ENCODE measurements at places on chromosomes 3 and 15. TPM values are rescaled to one million over a fixed set of nuclear protein-coding genes. Genes with fewer than 3 reads are reported as not detected.

GRCh38 chr15:38427380-38427779 is 26.5 kb upstream of the FAM98B start:
- no peaks in the 10 kb centered on the region for H3K4me1 ChIP-seq
- no peaks in the 10 kb centered on the region for H3K27me3 ChIP-seq
- H3K36me3 ChIP-seq = no peaks in the 10 kb centered on the region
- no peak overlapping the region for H3K4me3 ChIP-seq
- no peak for DNase-seq

The ADPRH gene
- 13.6 TPM for total RNA-seq

DNA sequence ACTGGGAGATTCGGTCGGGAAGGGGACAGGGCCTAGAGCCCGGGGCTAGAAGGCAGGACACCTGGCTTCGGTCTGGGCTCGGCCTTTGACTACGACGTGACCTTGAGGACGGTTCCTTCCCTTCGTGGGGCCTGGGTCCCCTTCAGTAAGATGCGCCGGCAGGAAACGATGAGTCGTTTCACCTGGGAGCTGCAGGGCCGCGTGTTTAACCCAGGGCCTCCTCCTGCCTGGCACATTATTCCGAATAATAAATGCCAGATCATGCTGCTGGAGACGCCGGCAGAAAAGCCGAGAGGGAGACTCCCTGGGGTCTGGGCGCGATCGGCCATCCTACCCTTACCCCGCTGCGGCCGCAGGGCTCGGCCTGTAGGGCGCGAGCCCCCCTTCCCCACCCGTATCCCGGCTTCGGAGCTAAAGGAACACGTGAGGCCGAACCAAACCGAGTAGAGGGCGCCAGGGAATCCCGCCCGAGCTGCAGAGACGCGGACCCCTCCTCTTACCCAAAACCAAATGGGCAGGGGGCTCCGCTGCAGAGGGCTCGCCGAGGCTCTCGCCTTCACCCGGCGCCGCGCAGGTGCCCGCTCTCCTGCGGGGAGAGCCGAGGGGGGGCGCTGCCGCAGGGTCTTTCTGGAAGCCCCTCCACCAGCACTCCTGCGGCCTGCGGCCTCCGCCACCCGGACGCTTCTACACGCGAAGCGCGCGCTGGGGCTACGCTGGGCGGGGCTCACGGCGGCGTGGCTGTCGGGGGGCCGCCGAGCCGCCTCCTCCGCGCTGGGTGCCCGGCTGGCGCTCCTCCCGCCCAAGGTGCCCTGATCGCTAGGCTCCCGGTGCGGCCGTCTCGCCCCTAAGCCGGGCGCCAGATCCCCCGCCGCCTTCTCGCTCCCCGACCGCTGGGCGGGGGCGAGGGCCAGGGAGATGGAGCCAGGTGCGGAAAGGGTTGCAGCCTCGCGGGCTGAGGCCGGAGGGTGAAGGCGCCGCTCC is at the start of gene BDH1:
TSS of gene BDH1 (minus strand) at position 688 of the 981 bp plus-strand sequence. CDS start 9,525 bp downstream, outside the sequence.
- H3K4me3 ChIP-seq = peak within 1 kb of the TSS; percentile 45
- H3K36me3 ChIP-seq = no peaks in the 10 kb centered on the region
- peak; percentile 58 for DNase-seq
- H3K27me3 ChIP-seq = no peaks in the 10 kb centered on the region

DNA sequence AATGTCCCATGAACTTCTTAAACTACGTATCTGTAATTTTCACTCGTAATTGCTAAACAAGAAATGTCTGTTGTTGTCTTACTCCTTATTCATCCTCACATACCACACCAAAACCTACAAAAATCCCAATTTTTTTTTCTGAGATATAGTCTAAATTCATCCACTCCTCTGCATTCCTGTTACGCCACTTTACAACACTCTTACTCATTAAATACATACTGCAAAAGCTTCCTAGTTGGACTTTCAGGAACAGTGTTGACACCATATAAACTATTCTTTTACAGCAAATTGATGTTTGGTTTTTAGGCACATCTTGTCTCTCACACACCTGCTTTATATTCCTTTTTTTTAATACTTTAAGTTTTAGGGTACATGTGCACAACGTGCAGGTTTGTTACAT is 934.9 kb upstream of the CADM2 start:
- no peak overlapping the region for H3K27ac ChIP-seq
- no peak overlapping the region for H3K4me3 ChIP-seq
- no peaks in the 10 kb centered on the region for H3K27me3 ChIP-seq

DNA sequence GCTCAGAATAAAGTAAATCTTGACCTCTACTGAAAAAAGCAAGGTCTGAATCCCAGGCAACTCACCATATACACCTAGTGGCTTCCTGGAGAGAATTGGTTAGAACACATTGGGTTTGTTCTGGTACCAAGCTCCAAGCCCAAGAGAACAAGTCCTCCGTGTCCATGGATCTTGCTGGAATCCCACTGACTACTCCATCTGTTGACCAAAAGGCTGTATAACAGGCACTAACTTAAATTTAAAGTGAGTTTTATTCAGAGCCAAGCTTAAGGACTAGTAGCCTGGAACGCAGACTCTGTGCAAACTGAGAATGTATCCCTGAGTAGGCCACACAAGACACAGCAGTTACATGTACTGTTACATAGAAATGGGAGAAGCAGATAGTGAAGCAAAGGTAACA is 342.1 kb upstream of the LRRC3B start:
- H3K4me1 ChIP-seq = no peaks in the 10 kb centered on the region
- no peak for DNase-seq
- H3K36me3 ChIP-seq = no peaks in the 10 kb centered on the region
- no peak overlapping the region for H3K4me3 ChIP-seq

The AHSG gene
- total RNA-seq = not detected

- H3K27me3 ChIP-seq = no peaks in the 10 kb centered on the region
- H3K4me1 ChIP-seq = no peaks in the 10 kb centered on the region
- peak; percentile 38 for DNase-seq
- H3K27ac ChIP-seq = no peak overlapping the region
- no peaks in the 10 kb centered on the region for H3K36me3 ChIP-seq
These were observed 29.5 kb upstream of the SMAD3 start for GRCh38 chr15:67035886-67036285.

- DNase-seq = no peak
- no peak overlapping the region for H3K27ac ChIP-seq
- H3K27me3 ChIP-seq = no peaks in the 10 kb centered on the region
- H3K4me1 ChIP-seq = no peaks in the 10 kb centered on the region
These were observed 46.7 kb downstream of the RAD54L2 start for GRCh38 chr3:51585197-51585596.

GRCh38 chr3:151299006-151299405 is 17.6 kb downstream of the GPR87 start:
- no peak for DNase-seq
- H3K4me3 ChIP-seq = no peak overlapping the region
- H3K27ac ChIP-seq = no peak overlapping the region
- no peaks in the 10 kb centered on the region for H3K27me3 ChIP-seq

The RAB43 gene
- 25.4 TPM for total RNA-seq

DNA sequence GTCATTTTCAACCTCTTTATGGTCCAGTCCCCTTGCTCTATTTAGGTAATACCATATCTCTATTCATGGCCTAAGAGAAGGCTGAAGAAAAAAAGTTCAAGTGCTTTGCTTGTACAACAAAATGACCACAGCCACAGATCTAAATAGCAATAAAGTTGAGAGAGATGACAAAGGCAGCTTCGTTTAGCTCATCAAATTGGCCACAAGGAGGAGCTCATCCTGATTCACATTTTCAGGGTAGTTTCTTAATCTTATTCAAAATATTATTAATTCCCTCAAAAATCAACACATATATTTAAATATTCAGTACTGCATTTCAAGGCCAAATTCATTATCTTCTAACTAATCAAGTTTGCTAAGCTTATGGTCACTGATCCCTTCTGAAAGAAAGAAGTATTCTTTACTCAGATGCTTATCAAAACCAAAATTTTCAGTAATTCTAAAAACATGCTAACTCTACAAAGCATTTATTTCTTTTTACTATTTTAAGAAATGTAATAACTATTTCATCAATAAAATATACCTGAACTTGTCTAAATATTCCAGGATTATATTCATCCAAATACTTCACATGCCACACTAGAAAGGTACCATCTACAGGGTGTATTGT is 85.5 kb downstream of the DMXL2 start:
- H3K27ac ChIP-seq = no peak overlapping the region
- no peaks in the 10 kb centered on the region for H3K4me1 ChIP-seq
- DNase-seq = no peak

The CYP11A1 gene
- total RNA-seq = 1.3 TPM

The CCR8 gene
- total RNA-seq = not detected

- H3K27ac ChIP-seq = no peak overlapping the region
- no peaks in the 10 kb centered on the region for H3K4me1 ChIP-seq
- no peaks in the 10 kb centered on the region for H3K27me3 ChIP-seq
- no peaks in the 10 kb centered on the region for H3K36me3 ChIP-seq
- no peak for DNase-seq
These were observed 211.9 kb downstream of the LRRN1 start for GRCh38 chr3:4011166-4011565.

- H3K36me3 ChIP-seq = no peaks in the 10 kb centered on the region
- no peaks in the 10 kb centered on the region for H3K4me1 ChIP-seq
- DNase-seq = no peak
- H3K27ac ChIP-seq = no peak overlapping the region
- no peak overlapping the region for H3K4me3 ChIP-seq
These were observed 103.5 kb upstream of the AKAP13 start for GRCh38 chr15:85276921-85277320.

DNA sequence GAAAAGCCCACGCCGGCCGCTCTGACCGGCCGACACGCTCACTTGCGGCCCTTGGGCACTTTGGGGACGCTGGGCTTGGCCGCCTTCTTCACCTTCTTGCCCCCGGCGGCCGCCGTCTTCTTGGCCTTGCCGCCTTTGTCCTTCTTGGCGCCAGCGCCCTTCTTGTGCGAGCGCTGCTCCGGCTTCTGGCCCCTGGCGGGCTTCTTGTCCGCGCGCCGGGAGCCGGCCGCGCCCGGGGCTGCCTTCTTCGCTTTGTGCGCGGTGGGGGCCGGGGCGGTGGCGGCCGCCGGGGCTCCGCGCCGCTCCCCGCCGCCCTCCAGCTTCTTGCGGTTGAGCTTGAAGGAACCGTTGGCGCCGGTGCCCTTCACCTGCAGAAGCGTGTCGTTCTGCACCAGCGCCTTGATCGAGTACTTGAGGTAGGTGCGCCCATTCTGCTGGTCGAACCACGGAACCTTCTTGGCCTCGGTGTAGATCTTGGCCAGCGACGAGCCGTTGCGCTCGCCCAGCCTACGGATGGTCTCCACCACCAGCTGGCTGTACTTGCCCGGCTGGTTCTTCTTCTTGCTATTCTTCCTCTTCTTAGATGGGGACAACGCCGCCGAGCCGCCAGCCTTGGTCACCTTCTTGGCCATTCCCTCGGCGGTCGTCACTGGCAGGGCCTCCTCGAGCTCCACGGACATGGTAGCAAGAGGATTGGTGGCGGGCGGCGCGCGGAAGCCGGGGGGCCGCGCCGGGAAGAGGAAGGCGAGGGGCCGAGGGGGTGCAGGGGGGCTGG is 36.7 kb downstream of the HMCES start:
- H3K27ac ChIP-seq = peak overlapping the region; percentile 72
- H3K4me1 ChIP-seq = no peaks in the 10 kb centered on the region
- no peaks in the 10 kb centered on the region for H3K27me3 ChIP-seq
- DNase-seq = peak; percentile 85
- H3K4me3 ChIP-seq = peak overlapping the region; percentile 84
- no peaks in the 10 kb centered on the region for H3K36me3 ChIP-seq

GRCh38 chr15:101618076-101618475 is 34.1 kb downstream of the TM2D3 start:
- H3K27ac ChIP-seq = no peak overlapping the region
- DNase-seq = no peak
- H3K4me1 ChIP-seq = no peaks in the 10 kb centered on the region
- H3K36me3 ChIP-seq = no peaks in the 10 kb centered on the region
- H3K4me3 ChIP-seq = no peak overlapping the region

GRCh38 chr15:32941823-32942222 is 224.0 kb downstream of the GREM1 start:
- no peak overlapping the region for H3K4me3 ChIP-seq
- no peaks in the 10 kb centered on the region for H3K36me3 ChIP-seq
- no peaks in the 10 kb centered on the region for H3K27me3 ChIP-seq
- H3K4me1 ChIP-seq = no peaks in the 10 kb centered on the region

Data from aorta (tissue), 5 donors.